ENCODE measurements at places on chromosomes 5 and 9.
A peak's percentile ranks its signal among the peaks of the same experiment; 100 is the strongest.

GRCh38 chr9:34590381-34591247 lies 1.1 kb upstream of the CNTFR start:
- no peak for DNase-seq

DNA sequence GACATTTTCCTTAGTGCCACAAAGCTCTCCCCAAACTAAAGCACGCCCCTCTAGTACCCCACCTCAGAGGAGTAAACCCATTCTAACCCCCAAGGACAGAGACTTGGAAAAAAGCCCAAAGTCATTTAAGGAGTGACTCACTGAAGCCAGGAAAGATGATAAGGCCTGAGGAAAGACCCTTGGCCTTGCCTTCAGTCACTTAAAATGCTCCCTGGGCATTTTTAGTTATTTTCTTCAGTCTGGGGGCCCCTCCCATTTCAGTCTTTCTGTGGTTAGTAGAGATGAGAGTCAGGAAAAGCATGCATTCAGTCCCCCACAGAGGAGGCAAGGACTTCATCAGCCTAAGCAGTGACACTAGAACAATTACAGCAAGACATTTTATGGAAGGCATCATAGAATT lies 13.7 kb upstream of the TLX3 start:
- no peak for DNase-seq

GRCh38 chr5:67063791-67064190 lies 132.8 kb downstream of the CD180 start:
- no peak for DNase-seq

GRCh38 chr5:149228618-149229297 lies 42.9 kb upstream of the AFAP1L1 start:
- DNase-seq: no peak

DNA sequence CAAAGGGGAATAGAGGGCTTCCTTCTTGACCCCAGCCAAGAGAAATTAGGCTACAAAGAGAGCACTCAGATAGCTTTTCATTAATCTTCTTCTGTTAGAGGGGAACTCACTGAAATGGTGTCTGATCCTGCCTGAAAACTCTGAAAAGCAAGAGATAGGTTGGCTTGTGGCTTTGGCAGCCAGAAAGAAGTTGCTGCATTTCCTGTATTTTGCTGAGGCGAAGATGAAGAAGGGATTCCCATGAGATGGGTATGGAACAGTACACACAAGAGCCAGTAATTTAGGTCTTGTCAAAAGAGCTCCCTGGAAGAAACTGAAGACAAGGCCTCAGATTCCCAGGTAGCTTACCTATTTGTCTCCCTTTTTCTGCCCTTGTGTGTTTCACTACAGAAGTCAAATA lies 120.9 kb upstream of the TARS1 start:
- DNase-seq: no peak

- no peak for DNase-seq
Observed at GRCh38 chr9:114156657-114157421, 1.5 kb downstream of the COL27A1 start.

DNA sequence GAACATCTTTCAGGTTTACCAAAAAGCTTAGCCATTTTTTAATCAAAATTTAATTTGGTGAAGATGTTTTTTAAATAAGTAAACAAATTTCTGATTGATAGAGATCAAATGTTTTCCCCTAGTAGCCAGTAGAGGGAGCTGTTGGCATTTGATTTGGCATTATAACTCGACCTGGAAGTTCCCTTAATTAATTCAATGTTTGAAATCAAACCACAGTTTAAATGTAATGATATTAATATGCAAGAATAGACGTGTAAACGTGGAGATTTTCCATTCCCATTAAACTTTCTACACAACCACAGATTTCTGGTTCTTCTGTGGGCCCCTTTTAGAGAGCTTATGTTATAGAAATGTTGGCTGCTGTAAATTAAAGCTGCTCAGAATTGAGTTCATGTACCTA lies 148.1 kb upstream of the MPDZ start:
- no peak for DNase-seq

DNA sequence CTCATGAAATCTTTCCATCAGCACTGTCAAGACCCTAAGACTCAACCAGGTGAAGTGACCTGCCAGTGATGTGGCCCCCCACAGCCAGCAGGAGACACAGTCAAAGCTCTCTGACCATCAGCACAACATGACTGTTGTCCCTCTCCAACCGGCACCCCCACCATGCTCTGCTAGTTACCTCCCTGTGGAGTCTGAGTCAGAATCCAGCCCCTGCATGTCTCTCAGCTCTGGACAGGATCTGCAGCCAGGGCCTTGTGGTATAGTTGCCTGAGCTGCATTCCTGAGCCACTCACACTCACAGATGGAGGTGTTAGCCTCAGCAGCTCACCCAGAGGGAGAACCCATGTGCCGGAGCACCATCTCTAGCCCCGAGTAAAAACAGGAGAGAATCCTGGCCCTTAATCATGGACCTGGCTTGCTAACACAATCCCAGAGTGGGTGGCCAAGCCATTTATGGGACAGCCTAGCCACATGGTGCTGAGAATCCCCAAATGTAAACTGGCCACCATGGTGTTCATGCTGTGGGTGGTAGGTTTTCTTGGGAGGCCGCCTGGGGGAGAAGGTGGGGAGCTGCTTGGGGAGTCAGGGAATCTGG lies 237.8 kb downstream of the PAPPA start:
- no peak for DNase-seq

DNA sequence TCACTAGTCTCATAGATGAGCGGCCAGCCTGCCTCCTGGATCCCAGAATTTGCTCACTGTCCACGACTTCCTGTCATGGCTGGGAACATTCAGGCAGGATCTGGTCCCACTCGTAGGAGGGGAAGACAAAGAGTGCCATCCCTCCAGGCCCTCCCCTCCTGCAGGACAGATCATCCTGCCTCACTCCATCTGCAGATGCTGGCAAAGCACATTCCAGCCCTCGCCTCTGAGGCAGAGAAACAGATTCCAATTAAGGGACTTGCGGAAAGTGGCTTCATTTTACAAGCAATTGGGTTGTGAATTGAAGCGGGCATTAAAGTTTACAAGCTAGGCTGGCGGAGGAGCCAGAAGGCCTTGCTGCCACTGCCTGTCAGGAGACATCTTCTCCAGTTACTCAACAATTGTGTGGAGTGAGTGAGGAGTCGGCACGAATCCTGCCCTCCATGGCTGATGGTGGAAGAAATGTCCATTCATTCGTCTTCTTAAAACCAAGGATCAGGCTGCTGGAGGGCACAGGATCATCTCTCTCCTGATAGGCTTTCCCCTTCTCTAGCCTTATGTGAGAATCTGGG lies 41.8 kb upstream of the KCNMB1 start:
- no peak for DNase-seq

- DNase-seq: no peak
Observed at GRCh38 chr5:145859897-145860296, 12.9 kb downstream of the GRXCR2 start.

GRCh38 chr5:15752663-15753285 lies 252.8 kb downstream of the FBXL7 start:
- no peak for DNase-seq

DNA sequence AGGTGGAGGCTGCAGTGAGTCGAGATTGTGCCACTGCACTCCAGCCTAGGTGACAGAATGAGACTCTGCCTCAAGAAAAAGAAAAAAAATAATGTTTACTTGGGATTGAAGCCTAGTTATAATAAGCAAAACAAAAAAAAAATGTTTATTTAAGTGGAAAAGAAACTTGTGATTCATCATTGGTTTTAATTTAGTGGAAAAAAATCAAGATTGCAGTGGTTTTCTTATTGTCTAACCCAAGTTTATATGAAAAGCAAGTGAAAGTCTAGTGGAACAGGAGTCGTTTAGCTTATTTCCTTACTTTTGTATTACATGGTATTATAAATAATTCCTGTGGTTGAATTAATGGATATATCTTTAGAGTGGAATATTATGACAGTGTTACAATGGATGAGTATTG lies 8.4 kb downstream of the CNOT8 start:
- DNase-seq: no peak

DNA sequence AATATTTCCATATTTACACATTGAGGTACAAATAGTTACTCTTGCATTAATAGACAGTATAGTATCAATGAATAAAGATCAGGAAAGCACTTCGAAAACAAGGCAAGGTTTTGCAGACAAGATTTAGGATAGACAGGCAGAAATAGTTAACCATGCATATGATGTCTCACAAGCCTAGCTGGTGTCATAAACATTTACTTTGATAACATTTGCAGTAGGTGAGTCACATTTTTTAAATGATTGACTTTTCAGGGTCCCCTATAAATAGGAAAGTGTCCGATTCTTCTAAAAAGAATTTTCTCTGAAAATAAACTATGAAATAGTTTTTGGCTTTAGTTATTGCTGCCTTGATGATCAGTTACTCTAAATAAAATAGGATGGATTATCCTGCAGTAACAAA lies 162.1 kb downstream of the SNX18 start:
- no peak for DNase-seq

DNA sequence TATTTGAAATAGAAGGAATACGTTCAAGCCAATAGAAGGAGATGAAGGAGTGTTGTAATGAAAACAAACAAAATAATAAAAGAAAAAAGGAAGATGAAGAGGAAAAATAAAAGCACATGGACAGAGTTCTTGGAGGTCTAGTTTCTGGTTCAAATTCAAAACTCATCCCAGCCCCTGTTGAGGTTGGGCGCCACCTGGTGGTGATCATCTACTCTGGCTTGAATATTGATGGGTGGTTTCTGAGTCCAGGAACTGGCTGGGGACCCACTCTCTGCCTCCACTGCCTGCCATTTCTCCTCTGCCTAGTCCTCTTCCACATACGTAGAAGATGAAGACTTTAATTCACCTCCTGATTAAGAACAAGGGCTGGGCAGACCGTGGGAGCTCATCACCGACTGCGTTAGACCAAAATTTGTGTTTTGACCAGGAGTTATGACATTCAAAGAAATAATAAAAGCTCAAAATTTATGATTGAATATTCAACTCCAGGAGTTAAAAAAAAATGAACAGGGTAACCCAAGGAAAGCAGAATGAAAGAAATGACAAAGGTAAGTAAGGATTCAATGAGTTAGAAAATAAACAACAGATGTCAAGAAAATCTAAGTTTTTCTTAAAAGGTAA lies 99.0 kb upstream of the SLC1A3 start:
- peak; percentile 29 for DNase-seq

GRCh38 chr9:9791611-9792010 lies 821.2 kb downstream of the PTPRD start:
- DNase-seq: no peak

DNA sequence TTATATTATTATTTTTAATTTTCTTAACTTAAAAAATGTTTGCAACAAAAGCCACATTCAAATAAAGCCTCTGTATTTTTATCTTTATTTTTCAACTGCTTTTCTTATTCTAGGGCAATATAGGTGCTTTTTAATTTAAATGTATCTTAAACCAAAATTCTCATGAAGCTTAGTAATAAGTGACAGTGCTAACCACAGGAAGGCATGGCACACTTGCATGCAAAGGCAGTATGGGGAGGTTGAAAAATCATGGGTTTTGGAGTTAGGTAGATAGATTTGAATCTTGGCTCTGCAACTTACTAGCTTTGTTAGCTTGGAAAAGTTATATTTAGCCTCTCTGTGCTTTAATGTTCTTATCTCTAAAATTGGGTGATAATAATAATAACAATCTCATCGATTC lies 458.0 kb downstream of the DMAC1 start:
- no peak for DNase-seq

DNA sequence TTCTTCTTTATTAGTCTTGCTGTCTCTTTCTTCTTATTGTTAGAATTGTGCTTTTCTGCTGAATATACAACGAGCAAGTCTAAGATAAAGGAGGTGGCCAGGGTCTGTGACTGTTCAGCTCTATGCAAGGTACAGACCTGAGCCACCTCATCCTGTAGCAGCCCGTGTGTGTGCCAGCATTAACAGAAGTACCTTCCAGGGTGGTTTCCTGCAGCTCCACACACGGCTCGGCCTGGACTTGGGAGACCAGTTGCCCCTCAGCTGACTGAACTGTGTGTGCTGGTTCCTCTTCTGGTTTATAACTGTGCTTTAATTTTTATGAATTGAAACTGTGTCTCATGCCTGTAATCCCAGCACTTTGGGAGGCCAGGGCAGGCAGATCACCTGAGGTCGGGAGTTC lies 70.5 kb downstream of the FBXL7 start:
- no peak for DNase-seq

DNA sequence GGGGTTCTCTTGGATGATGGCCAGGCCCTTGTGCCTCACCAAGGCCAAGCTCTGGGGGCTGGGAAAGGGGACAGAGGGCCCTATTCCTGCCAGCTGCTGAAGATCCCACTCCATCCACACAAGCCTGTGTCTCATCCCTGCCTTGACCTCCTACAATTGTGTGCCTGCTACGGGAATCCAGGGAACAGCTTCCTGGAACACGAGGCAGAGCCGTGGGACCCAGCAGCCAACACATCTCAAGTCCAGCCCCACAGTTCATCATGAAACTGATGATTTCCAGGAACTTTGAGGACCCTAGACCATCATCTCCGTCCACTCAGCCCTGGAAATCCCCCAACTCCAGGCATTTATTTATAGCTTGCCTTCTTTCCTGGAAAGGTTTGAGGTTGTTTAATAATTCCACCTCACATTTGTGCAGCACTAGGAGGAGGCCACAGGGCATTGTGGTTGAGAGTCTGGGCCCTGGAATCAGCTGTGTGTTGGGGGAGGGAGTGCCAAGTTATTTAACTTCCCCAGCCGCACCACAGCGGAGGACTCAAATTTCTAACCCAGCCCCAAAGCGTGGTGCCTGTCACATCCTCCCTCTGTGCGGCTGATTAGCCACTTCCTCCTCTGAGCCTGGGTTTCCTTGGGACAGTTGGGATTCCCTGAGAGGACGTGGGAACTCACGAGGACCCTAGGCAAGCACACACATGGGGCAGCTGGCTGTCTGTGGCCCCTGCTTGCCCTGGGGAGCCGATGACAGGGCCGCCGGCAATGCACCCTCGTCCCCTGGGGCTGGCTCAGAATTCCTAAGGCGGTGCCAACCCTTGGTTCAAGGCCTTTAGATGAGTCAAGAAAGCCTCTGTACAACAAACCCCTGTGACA lies 58.2 kb upstream of the GGTA1 start:
- DNase-seq: no peak

- DNase-seq: no peak
Observed at GRCh38 chr9:5644501-5644900, 15.6 kb downstream of the RIC1 start.

GRCh38 chr5:55917402-55918086 lies 66.4 kb downstream of the IL31RA start:
- no peak for DNase-seq

- DNase-seq: no peak
Observed at GRCh38 chr9:107833295-107833694, 343.7 kb upstream of the KLF4 start.

- DNase-seq: no peak
Observed at GRCh38 chr5:125576822-125577221, 830.4 kb upstream of the ZNF608 start.

DNA sequence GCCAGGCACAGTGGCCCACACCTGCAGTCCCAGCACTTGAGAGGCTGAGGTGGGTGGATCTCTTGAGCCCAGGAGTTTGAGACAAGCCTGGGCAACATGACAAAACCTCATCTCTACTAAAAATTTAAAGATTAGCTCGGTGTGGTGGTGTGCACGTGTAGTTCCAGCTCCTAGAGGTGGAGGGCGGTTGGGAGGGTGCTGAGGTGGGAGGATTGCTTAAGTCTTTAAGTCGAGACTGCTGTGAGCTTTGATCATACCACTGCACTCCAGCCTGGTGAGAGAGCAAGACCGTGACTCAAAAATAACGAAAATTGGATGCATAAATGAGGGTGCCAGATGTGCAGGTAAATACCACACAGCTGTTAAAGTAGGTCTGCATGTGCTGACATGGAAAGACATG lies 39.3 kb upstream of the TDRD7 start:
- DNase-seq: no peak

- DNase-seq: no peak
Observed at GRCh38 chr9:93148721-93149120, 14.7 kb upstream of the NINJ1 start.

- no peak for DNase-seq
Observed at GRCh38 chr5:78009937-78010527, 233.9 kb upstream of the TBCA start.

All from stimulated activated CD4-positive, alpha-beta T cell treated with anti-CD3 and anti-CD28 coated beads, TNF-alpha, amount 100 ng/mL, for 1 hour (primary cell).